ENCODE measurements at places on chromosomes 1 and 21. TPM values are rescaled to one million over a fixed set of nuclear protein-coding genes. Genes with fewer than 3 reads are reported as not detected.

DNA sequence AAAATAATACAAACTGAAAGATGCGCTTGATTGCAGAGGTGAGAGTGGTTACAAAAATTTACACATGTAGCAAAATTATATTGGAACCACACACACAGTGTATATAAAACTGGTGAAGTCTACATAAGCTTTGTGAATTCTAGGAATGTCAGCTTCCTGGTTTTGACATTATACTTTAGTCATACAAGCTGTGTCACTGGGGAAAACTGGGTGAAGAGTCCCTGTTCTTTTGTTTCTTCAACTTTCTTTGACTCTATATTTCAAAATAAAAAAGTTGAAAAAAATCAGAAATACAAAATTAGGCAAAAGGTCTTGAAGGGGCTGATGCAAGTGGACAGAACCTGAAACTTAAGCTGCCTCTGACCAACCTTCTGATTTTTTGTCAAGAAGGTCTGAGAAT is 3.0 kb downstream of the C1QC start:
- no peak for DNase-seq

Gene SYTL1
- 91.8 TPM for total RNA-seq

Gene C1orf174
- 30.8 TPM for total RNA-seq

Gene LCE6A
- total RNA-seq: not detected

Gene CAMK2N1
- total RNA-seq: 105 TPM

Gene RRAGC
- 36.9 TPM for total RNA-seq

- DNase-seq: no peak
Observed at GRCh38 chr1:222054416-222054815, 312.5 kb upstream of the DUSP10 start.

Gene CCDC17
- total RNA-seq: 2.7 TPM

DNA sequence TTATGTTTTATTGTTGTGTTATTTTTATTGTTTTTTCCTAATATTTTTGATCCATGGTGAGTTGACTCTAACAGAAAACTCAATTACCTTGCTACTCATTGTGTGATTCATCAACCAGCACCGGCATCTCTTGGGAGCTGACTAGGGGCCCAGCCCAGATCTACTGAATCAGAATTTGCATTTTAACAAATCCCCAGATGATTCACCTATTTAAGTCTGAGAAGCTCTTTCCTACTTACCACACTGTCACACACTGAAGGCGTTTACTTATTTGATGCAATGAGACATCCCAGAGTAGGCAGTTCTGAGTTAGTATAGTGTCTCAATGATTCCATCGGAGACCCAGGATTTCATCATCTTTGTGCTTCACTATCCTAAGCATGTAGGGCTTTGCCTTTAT is 416.6 kb downstream of the RWDD3 start:
- peak; percentile 94 for DNase-seq

Gene CD55
- 35.2 TPM for total RNA-seq

Gene ITGB2
- total RNA-seq: 2.7 TPM

- peak; percentile 98 for DNase-seq
Observed at GRCh38 chr21:38811257-38811656, 5.5 kb downstream of the ETS2 start.

Gene RGS16
- 0.52 TPM for total RNA-seq

- peak; percentile 40 for DNase-seq
Observed at GRCh38 chr1:41855713-41856112, 63.0 kb downstream of the HIVEP3 start.

GRCh38 chr1:27527223-27527889 is 37.4 kb upstream of the WASF2 start:
- no peak for DNase-seq

GRCh38 chr1:172400722-172401105 is 19.8 kb upstream of the C1orf105 start:
- DNase-seq: no peak

DNA sequence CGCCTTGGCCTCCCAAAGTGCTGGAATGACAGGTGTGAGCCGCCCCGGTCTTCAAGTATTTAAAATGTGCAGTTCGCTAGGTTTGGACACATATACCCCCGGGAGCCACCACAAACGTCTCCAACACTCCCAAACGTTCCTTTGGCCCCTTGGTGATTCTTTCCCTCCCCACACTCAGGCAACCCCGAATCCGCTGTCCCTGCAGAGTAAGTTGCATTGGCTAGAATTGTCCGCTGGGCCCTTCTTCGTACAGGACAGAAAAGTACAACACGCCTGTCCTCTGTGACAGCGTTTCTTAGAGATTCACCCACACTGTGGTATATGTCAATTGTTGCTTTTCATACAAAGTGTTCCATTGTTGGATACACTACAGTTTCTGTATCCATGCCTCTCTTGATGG is 3.2 kb upstream of the PERM1 start:
- no peak for DNase-seq

DNA sequence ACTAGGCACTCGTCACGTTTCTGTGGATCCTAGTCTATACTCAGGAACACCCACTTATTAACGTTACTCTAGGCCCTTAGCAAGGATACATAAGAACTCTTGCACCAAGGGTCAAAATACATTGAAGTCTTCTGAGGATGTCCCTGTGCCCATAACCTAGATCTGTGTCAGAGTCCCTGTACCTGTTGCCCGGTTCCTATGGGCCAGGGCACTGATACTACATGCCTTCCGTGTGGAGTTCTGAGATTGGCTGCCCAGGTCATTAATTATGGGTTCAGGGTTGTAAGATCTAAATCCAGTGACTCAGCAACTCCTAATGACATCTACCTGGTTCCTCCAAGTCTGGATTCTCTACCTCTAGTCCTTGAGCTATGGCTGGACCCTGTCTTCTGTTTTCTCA is 69.5 kb downstream of the GPR137B start:
- DNase-seq: no peak

Gene TSSK3
- total RNA-seq: 1.0 TPM

Gene TCHH
- total RNA-seq: 0.19 TPM

DNA sequence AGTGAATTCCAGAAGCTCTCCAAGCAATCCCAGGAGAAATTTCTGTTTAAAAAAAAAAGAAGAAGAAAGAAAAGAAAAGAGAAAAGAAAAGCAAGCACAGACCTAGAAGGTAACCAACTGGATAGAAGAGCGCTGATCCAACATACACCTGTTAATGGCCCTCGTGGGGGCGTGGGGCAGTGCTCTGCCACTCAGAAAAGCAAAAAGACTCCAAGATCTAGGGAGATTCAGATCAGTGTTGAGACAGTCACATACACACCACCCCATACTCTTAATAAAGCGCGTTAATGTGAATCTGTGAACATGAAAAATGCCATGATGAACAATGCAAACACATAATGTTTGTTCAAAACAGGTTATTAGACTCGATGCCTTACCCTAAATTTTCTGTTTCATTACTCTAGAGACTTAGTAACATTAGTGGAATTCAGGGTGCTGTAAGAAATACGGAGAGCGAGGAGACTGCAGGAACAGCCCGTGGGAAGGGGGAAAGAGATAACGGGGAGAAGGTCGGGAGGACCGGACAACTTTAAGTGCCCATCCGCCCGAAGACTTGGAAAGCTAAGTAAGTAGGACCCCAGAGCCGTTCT is 406 bp downstream of the NME7 start:
- no peak for DNase-seq

- no peak for DNase-seq
Observed at GRCh38 chr1:159921251-159921650, 4.1 kb downstream of the TAGLN2 start.

GRCh38 chr1:184605941-184606340 is 148.7 kb downstream of the EDEM3 start:
- DNase-seq: no peak

DNA sequence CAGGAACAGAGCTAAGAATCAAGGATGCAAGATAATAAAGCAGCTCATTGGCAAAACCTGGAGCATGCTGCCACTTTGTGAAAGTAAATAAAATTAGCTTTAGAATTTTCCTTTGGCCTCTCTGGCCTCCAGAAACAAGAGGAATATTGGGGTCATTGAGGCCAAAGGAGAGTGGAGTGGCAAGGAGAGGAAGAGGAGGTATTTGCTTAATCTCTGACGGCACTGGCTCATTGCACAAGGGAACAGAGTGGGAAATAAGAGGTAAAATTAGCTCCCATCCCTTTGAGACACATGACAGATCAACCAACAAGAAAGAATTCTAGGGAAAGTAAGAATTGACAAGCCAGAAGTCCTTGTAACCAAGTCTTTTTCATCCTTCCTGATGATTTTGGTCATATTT is 48.4 kb downstream of the MAB21L3 start:
- no peak for DNase-seq

GRCh38 chr21:44618504-44618903 is 6.6 kb downstream of the KRTAP10-8 start:
- no peak for DNase-seq

GRCh38 chr21:42417533-42417932 is 13.8 kb downstream of the UBASH3A start:
- no peak for DNase-seq

DNA sequence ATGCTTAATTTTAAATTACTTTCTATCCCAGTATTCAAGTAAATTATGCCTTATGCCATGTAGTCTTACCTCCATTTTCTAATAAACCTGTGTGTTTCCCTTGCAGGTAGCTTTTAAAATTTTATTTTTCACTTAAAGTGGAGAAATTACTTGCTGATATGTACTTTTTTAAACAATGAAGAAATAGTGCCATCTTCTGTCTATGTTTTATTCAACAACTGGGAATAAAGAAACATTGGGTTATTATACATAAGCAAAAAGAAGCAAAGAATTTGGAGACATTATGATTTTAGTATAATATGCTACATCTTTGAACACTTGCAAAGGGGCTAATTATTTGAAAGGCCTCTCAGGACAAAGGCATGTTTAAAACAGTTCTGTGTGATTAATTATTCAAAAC is 1912.9 kb downstream of the MRPL39 start:
- no peak for DNase-seq

DNA sequence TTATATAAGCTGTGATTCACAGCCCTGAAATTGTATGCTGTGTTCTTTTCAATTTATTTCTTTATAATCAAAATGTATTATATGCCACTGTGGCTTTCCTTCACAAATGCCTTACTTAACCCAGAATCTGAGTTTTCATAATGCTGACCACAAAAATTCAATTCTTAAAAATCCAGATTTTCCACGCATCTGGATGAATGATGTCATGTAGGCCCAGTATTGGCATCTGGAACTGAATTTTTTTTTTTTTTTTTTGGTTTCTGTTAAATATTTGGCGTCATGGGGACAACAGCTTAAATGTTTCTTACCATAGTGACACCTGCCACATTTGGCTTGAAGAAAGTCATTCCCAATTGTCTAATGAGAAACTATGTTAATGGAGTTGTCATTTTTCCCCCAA is 296.8 kb downstream of the TM2D1 start:
- no peak for DNase-seq

Gene FCER1G
- 0.50 TPM for total RNA-seq

Gene LPAR3
- total RNA-seq: 8.6 TPM

Gene CD2
- total RNA-seq: not detected

GRCh38 chr1:157496121-157496526 is 56.2 kb downstream of the FCRL5 start:
- peak; percentile 32 for DNase-seq

DNA sequence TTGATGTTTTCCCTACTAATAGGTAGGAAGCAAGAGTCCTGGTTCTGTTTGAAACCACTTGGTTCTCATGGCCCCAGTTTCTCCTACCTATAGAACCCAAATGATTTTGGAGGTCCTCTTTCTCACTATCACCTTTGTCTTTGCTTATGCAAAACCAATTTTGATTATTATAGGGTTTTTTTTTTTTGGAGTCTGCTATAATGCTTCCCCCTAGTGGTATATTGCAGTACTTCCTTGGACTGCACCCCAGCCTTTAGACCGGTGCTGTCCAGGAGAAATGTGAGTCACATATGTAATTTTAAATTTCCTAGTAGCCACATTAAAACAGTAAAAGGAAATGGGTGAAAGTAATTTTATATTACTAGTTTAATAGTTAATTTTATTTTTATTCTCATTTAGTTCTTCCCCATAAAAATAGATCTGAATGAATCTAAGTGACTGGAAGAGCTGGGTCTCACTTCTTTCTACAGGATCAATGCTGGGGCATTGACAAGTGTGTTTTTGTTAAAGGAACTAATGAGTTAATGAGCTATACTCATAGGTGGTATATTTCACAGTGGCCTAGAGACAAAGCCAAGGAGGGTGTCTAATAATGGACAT is 10.6 kb downstream of the FCMR start:
- peak; percentile 60 for DNase-seq

Gene SPRR1A
- total RNA-seq: not detected

Measured in mammary epithelial cell (primary cell).